ENCODE measurements at places on chromosomes 7 and 10.

DNA sequence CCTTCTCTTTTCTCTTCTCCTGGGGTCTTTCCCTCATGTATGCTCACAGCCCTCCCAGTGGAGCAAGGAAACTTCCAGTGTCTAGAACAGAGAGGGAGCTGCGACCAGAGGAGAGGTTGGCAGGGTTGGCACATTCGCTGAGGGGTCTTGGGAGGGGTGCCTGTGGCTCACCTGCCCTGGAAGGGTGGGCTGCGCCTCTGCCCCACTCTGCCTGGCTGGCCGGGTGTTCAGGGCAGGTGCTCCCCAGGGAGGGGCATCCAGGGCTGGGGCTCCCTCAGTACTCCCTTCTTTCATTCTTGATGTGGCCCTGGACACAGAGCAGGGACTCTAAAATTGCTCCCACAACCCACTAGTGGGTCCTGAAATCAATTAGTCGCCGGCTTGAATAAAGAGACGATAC is 16.9 kb downstream of the SHH start:
- no peak for DNase-seq

- DNase-seq = no peak
Observed at GRCh38 chr7:129779602-129780256, 168.2 kb downstream of the NRF1 start.

DNA sequence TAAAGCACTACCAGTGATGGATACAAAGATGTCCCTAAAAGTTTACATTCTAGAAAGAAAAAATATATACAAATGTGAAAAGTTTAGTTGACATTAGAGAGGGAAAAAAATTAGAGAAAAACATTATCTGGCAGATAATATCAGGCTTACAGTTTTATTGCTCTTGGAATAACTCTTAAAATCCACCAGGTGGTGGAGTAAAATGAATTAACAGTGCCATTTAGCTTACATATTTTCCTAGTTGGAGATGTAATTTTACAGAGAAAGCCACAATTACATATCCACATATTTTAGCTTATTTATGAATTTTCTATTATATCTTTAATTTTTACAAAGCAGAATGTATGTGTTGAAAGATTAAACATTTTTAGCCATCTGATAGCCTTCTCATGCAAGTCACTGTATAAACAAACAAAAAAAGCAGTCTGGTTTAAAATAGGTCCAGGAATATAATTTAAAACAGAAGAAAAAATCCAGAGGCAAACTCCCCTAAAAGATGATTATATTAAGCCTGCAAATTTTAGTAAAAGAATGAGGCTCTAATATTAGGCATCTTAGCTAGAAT is 6.5 kb downstream of the CABCOCO1 start:
- no peak for DNase-seq

DNA sequence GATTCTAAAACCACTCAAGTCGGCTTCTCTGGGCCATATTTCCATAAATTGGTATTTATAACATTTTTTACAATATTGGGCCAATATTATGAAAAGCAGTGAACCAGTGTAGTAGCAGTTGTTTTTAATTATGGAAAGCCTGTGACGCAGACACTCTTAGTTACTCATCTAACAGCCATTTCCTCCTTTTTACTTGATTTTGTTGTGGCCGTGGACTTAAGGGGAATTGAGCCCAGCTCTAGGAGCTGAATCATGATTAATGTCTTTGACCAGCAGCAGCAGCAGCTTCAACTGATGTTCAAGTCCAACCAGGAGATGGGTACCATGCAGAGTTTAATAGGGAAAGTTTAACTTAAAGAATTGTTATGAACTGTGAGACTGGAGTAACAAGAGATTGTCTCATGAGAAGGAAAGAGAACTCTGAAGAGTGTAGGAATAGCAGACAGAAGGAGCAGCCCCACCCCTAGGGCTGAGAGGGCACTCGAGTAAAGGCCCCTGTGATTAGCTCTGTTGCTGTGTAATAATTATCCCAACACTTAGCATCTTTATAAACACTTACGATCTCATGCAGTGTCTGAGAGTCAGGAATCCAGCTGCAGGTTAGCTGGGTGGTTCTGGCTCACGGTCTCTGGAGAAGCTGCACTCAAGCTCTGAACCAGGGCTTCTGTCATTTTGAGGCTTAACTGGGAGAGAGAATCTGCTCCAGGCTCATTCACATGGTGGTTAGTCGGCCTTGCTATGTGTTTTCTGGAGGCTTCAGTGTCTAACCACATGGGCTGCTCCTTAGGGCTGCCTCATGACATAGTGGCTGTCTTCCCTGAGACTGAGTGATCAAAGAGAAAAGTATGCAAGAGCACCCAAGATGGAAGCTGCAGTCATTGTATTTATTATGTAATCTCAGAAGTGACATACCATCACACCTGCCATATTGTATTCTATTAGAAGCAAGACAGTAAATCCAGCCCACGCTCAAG is 4.6 kb downstream of the LANCL2 start:
- no peak for DNase-seq

- DNase-seq = peak; percentile 73
Observed at GRCh38 chr7:138903186-138903820, 77.9 kb downstream of the KIAA1549 start.

GRCh38 chr10:44955413-44956070 is 4.1 kb upstream of the RASSF4 start:
- DNase-seq = no peak

GRCh38 chr7:155864991-155865690 is 52.9 kb upstream of the SHH start:
- DNase-seq = no peak

DNA sequence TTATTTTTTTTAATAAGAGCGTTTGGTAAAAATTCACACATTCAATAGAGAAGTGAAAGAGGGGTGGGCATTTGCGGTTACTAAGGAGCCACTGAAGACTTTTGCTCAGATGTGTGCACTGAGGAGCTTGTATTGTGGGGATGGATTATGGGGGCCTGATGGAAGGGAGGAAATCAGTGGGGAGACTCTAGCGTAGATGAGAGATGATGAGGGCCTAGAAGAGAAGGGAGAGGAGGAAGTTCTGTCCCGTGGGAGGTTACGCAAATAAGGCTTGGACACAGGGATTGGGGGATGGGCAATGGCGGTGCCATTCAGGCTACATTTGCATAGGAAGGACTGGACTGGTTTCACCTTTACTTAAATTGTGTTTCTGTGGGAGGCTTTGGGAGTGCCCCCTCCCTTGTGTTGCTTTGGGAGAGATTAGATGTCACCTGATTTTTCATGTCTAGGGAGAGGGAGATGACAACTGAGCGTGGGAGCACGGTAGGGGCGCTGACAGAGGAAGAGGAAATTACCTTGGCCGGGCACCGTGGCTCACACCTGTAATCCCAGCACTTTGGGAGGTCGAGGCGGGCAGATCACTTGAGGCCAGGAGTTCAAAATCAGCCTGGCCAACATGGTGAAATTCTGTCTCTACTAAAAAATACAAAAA is 2.2 kb upstream of the HIP1 start:
- DNase-seq = no peak

DNA sequence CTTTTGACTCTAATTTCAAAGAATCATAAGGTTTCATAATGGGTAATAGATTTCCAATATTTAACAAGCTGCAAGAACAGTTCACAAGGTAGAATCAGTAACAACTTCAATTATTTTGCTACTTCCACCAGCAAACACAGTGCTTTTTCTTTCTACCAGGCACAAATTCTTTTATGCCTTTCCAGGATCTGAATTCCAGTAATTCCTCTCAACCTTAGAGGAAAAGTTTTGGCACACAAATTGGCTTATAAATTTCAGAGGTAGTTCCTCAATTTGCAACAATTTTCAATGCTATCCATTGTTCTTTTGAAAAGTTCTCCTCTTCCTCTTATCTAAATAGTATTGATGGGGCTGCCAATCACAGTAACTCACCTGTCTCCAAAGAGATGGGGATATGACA is 665.4 kb upstream of the PHF14 start:
- DNase-seq = no peak

- no peak for DNase-seq
Observed at GRCh38 chr10:12961416-12962205, 39.9 kb downstream of the CCDC3 start.

DNA sequence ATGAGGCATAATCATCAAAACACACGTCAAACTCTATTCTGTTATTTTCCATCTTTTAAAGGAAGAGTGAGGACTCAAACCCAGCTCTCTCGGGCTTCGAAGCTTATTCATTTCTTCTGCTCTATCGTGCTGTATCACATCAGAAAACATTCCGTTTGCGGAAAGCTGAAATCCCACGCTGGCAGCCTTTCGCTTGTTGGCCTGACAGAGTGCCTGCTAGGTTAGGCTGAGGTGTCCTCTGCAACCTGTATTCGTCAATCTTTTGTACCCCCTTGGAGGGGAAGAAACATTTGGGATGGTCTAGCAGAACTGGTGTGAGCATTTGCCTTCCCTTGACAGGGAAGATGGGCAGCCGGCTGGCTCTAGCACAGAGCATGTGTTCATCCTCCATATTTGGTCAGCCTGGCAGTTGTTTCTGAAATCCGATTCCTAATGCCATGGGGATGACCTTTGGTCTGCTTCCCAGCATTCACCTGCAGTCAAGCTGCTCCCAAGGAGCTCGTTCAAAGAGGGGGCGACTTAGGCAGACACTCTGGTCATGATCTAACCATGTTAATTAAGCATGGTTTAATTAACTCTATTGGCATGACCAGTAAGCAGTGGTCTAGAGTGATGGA is 55.2 kb downstream of the TACC2 start:
- DNase-seq = no peak

GRCh38 chr7:93574646-93575554 is at the start of gene CALCR:
CALCR (minus strand) TSS chr7:93574724; CDS start chr7:93486981, 87,743 bp downstream.
- no peak for DNase-seq

GRCh38 chr7:17441557-17441956 is 143.1 kb downstream of the AHR start:
- DNase-seq = no peak

- no peak for DNase-seq
Observed at GRCh38 chr7:137282043-137282442, 61.5 kb downstream of the PTN start.

GRCh38 chr10:69819716-69820506 is 18.2 kb downstream of the COL13A1 start:
- no peak for DNase-seq

DNA sequence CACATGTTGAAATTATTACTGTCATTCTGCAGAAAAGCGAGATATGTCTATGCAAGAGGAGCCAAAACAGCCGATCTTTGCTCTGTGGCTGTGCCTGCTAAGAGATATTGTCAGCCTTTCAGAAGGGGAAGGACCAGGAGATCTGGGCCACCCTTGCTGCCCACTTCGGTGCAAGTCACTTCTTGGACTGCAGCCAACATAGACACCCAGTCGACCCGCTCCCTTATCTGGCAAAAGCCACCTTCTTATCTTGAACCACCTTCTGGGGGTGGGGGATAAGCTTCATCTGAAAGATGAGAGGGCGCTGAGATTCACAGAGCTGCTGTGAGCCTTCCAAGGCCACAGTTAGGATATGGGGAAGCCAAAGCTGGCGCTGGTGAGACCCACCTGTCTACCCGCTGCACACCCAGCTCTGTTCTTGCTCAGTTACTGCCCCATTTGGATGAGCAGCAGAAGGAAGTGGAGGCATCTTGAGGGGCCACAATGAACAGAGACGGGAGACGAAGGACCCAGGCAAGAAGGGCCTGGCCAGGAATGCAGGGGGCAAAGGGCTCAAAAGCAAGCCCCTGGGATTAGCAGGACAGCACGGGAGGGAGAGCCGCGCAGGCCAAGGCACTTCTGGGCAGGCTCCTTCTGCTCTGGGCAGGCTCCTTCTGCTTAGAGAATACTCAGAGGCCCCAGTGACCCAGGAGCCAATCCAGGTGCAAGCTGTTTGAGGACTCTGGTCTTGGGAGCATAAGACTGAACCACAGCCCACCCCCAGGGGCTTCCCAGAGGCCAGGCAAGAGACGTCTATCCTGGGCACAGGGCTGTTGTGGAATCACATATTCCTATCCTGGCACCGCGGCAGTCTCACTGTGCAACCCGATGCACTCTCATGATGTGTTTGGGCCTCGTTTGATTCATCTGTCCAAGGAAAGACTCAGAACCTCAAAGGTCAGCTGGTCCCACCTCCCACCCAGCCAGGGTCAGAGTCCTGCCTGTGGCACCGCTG is 38.4 kb upstream of the NPFFR1 start:
- DNase-seq = no peak

GRCh38 chr7:151113344-151114150 is 27.3 kb downstream of the AGAP3 start:
- DNase-seq = no peak

DNA sequence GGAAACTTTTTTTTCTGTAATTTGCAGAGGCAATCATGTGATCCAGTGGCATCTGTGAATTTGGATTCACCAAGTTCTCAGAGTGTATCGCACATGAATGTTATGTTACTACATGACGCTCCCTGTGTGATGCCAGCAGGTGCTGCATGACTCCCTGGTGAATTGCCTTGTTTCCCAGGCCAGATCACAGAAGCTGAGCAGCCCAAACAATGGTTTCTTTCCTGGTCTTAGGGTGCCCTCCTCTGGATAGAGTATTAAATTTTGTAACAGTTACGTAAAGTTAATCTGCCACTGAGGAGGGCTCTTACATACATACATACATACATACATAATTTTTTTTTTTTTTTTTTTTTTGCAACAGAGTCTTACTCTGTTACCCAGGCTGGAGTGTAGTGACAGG is 3.6 kb downstream of the ZSCAN21 start:
- peak; percentile 39 for DNase-seq

- peak; percentile 42 for DNase-seq
Observed at GRCh38 chr7:36116347-36117202, 36.5 kb upstream of the EEPD1 start.

GRCh38 chr7:150978126-150978789 is at the start of gene KCNH2:
KCNH2 (minus strand) TSS chr7:150978321; CDS start chr7:150977913, 408 bp downstream.
- DNase-seq = no peak

GRCh38 chr10:126166797-126167196 is 221.5 kb downstream of the ADAM12 start:
- DNase-seq = no peak

GRCh38 chr7:155762036-155762435 is 50.2 kb downstream of the SHH start:
- DNase-seq = no peak

DNA sequence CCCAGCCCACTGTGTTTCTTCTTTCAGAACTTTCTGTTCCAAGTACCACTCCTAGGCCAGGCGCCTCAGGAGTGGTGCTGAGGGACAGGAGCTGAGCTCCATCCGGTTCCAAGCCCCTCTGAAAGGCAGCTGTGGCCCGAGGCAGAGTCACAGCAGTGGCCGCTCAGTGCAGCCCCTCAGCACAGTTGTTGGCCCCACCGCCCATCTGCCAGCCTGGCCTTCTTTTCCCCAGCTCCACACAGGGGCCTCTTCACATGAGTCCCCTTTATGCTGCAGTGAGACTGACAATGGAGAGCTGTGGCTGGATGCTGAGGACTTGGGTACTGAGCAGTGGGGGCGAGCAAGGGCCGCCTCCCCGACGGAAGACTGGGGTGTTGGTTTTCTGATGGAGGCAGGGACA is 9.5 kb downstream of the BUD31 start:
- no peak for DNase-seq

DNA sequence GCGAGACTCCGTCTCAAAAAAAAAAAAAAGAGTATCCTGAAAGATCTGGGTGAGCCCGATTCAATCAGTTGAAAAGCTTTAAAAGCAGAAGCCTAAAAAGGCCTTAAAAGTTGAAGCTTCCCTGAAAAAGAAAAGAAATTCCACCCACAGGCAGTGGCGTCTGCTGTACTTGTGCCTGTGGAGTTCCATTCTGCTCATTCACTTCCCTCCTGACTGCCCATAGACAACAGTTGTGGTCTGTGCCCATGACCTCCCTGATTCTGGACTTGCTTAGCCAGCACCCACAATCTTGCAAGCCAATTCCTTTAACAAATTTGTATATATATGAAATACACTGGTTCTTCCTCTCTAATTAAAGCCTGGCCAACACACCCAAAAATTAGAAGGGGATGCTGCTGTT is 141.7 kb downstream of the DLG5 start:
- no peak for DNase-seq
